ENCODE measurements at places on chromosomes 3 and 15. TPM values are rescaled to one million over a fixed set of nuclear protein-coding genes. Genes with fewer than 3 reads are reported as not detected.

DNA sequence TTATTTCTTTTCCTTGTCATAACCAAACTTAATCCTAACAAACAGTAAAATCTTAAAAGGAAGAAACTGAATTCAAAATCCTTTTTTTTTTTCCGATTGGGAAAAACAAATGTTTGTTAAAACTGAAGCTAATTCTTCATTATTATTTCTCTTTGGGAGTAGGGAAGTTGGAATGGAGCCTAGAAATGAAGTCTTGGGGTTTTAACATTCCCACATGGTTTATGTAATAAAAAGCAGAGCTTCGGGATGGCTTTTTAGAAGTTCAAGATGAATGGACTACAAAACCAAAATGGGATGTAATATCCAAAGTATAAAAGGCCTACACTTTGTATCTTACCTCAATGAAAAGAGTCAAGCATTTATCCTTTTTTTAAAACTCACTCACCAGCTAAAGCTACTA lies 189.0 kb upstream of the TMC3 start:
- no peak for DNase-seq

- no peak for DNase-seq
Measured at GRCh38 chr3:123633530-123633929, 48.7 kb upstream of the HACD2 start.

GOLGA8H gene
- total RNA-seq: 0.31 TPM

DNA sequence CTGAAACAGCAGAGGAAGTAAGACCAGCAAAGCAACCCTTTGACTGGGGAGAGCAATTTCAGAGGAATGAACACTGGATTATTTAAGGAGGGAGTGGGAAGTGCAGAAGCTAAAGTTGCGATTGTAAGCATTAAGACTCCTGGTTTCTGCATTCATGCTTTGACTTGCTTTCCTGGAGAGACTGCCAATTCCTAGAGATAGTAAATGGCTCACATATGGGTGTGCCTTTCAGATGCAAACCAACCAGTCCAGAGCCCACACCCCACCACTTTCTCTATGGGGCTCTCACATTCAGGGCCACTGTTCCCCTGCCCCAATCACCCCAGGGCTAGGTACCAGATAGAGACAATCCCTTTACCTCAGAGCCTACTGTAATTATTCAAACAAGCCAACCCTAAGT lies 200.9 kb upstream of the EIF1B start:
- no peak for DNase-seq

UCN2 gene
- total RNA-seq: not detected

SPSB4 gene
- not detected for total RNA-seq

GRCh38 chr3:65861718-65862117 lies 177.0 kb downstream of the MAGI1 start:
- no peak for DNase-seq

RARB gene
- not detected for total RNA-seq

- no peak for DNase-seq
Measured at GRCh38 chr3:56874269-56874668, 72.5 kb upstream of the ARHGEF3 start.

- no peak for DNase-seq
Measured at GRCh38 chr15:96142498-96142897, 188.0 kb upstream of the NR2F2 start.

DNA sequence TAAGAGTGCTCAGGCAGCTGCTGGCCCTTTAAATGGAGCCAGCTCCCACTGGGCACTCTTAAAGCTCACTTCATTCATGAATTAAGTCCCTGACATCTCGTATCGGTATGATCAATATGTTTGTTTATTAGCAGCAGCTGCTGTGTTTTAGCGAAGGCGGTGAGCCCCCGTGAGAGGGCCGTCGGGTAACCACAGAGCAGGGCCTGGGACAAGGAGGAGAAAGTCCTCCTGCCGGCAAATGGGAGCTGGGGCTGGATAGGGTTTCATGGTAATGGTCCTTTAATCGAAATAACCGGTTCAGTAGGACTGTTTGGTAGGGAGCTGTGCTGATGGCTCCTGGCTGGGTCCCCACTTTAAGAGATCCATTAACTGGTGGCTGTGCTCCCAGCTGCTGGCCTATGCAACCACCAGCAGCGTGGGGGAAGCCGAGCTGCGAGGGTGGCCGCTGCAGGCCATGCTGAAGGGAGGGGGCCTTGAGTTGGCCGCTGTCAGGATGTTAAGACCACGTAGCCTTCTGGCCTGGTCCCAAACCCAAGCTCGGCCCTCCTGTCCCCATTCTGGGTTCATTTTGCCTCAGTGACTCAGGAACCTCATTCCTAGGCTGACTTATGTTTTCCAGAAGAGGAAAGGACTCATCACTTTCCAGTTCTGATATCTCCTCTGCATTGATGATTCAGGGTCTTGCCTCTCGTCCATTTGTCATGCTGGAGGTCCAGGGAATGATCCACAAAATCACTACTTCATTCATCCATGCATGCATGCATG lies 67.6 kb upstream of the NTRK3 start:
- no peak for DNase-seq

ALDH1A2 gene
- 0.47 TPM for total RNA-seq

TERC gene
- 21.7 TPM for total RNA-seq

GRCh38 chr3:150599611-150600297 lies 3.4 kb upstream of the SELENOT start:
- DNase-seq: no peak

- DNase-seq: peak; percentile 41
Measured at GRCh38 chr15:89654847-89655805, at the start of gene KIF7. Gene KIF7 (minus strand): TSS chr15:89655467. CDS start chr15:89652930, 2,537 bp downstream.

GRCh38 chr3:138317687-138318086 lies 12.0 kb downstream of the NME9 start:
- no peak for DNase-seq

DNA sequence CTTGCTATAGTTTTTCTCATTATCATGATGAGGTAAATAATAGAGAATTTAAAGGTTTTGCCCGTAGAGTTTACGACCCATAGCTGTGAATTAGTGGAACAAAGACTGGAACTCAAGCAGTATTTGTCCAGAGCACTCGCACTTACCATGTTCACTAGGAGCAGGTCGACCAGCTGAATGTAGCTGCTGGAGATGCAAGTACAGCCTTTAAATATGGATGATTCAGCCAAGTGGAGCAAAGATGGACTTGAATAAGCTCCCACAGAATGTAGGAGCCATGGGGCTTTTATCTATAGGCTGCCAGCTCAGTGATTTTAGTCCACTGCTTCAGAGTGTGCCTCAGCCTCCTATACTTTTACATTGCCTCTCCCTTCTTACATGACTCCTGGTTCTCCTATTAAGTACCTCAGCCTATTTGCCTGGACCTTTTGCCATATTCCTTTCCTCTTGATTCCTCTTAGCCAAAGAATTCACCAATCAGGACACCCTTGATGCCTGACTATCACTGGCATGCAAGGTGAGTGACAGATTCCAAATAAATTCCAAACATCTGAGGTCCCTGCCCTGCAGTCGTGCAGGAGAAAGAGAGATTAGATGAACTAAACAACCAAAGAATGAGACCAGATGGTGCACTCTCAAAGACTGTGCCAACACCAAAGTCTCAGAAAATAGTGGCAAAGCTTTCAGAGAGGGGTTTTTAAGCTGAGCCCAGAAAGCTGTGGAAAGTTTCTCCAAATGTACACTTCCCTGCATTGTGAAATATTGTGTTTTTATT lies 3.9 kb downstream of the MKRN3 start:
- DNase-seq: no peak

ANKUB1 gene
- not detected for total RNA-seq

GRCh38 chr3:158908187-158908734 lies 106.4 kb downstream of the MFSD1 start:
- DNase-seq: no peak

MST1R gene
- 1.1 TPM for total RNA-seq

GRCh38 chr3:105032541-105032940 lies 334.2 kb upstream of the ALCAM start:
- DNase-seq: no peak

LYZL4 gene
- not detected for total RNA-seq
